Bronchial smooth muscle cell (primary cell): ENCODE measurements at places on chromosomes 3 and 15. TPM values are rescaled to one million over a fixed set of nuclear protein-coding genes. Genes with fewer than 3 reads are reported as not detected.

LRTM1 gene
- not detected in 2 replicates for total RNA-seq

PLSCR4 gene
- 13.8 and 25.5 TPM in 2 replicates for total RNA-seq

GOLGA8S gene
- total RNA-seq = under 0.01 and 0.09 TPM in 2 replicates

TBC1D2B gene
- 44.6 and 47.5 TPM in 2 replicates for total RNA-seq

CASR gene
- not detected in 2 replicates for total RNA-seq

JMJD7 gene
- 0.79 and 1.8 TPM in 2 replicates for total RNA-seq

ZNF148 gene
- 23.3 and 36.5 TPM in 2 replicates for total RNA-seq

GOLGA8T gene
- total RNA-seq = under 0.01 and 0.17 TPM in 2 replicates

FOXB1 gene
- not detected in 2 replicates for total RNA-seq

SCG5 gene
- 12.5 and 24.3 TPM in 2 replicates for total RNA-seq

MYO5C gene
- 0.09 and 0.16 TPM in 2 replicates for total RNA-seq

NOX5 gene
- 0.63 and 1.8 TPM in 2 replicates for total RNA-seq

KCNMB2 gene
- not detected in 2 replicates for total RNA-seq
